ENCODE measurements at places on chromosomes 1 and 21. TPM values are rescaled to one million over a fixed set of nuclear protein-coding genes. Genes with fewer than 3 reads are reported as not detected.

The NID1 gene
- 160 TPM for total RNA-seq

The CYP4A22 gene
- not detected for total RNA-seq

The RORC gene
- total RNA-seq: not detected

The RAP1GAP gene
- not detected for total RNA-seq

The CFAP74 gene
- total RNA-seq: not detected

The PKP1 gene
- total RNA-seq: under 0.01 TPM

The STUM gene
- total RNA-seq: under 0.01 TPM

The TMEM82 gene
- not detected for total RNA-seq

The GCSAML gene
- total RNA-seq: not detected

The EDN2 gene
- not detected for total RNA-seq

The HNRNPU gene
- 194 TPM for total RNA-seq

The IRF6 gene
- not detected for total RNA-seq

The DIO1 gene
- not detected for total RNA-seq

Data from subcutaneous preadipocyte (primary cell).